ENCODE measurements at places on chromosomes 7 and 10. TPM values are rescaled to one million over a fixed set of nuclear protein-coding genes. Genes with fewer than 3 reads are reported as not detected.

DNA sequence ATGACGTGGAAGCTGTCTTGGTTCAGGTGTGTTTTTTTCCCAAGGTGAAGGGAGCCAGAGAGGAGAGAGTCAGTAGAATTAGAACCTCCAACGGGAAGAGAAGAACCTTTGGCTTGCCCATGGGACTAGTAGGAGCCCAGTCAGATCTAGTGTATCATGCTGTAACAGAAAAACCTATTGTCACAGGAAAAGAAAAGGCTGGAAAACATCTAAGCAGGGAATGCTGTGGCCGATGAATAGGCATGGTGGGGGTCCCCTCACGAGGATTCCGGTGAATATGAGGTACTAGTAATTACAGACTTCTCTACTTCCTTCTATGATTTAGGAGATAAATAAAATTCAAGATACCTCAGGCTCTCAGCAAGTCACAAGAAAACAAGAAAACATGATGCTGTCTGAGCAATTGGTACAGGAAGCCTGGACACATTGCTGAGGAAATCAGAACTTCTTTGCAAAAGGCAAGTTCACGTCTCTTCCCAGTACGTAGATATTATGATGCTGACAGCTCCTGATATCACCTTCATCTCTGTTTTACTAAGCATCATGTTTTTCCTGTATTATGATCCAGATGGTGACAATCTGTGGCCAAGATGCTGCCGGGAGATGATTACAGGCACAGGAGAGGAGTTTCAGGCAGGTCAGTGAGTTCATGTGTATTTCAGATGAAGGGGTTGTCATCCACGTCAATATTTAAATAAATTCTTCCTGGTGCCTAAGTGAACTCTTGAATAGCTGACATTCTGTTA lies 54.3 kb upstream of the NPY start:
- DNase-seq, result no peak

DNA sequence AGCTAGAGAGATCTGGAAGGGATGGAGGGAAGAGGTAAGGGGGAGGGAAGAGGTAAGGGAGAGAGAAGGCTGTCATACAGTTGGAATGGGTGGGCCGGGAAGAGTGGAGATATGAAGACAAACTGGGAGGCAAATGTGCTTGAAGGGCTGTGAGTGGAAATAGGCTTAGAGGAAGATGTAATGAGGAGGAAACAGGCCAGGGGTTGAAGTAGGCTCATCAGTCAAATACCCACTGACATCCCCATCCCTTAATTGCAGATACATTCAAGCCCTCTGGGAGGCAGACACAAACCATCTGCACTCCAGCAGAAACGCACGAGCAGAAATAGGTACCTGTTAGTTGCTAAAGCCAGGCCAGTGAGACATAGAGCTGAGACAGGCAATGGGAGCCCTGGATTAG lies 2.1 kb downstream of the SYNPO2L start:
- DNase-seq, result no peak

SPDYE9 gene
- not detected for total RNA-seq

GRCh38 chr7:14960721-14961120 lies 58.2 kb upstream of the DGKB start:
- no peak for DNase-seq

DNA sequence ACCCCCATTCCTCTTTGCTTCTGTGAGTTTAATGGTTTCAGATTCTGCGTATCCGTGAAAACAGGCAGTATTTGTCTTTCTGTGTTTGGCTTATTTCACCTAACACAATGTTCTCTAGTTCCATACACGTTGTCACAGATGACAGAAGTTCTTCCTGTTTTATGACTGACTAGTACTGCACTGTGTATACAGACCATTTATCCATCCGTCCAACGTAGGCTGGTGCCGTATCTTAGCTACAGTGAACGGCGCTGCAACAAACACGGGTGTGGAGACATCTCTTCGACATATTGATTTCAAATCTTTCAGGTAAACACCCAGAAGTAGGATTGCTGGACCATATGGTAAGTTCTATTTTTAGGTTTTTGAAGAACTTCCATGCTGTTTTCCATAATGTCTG lies 181.7 kb downstream of the PARD3 start:
- no peak for DNase-seq

DNA sequence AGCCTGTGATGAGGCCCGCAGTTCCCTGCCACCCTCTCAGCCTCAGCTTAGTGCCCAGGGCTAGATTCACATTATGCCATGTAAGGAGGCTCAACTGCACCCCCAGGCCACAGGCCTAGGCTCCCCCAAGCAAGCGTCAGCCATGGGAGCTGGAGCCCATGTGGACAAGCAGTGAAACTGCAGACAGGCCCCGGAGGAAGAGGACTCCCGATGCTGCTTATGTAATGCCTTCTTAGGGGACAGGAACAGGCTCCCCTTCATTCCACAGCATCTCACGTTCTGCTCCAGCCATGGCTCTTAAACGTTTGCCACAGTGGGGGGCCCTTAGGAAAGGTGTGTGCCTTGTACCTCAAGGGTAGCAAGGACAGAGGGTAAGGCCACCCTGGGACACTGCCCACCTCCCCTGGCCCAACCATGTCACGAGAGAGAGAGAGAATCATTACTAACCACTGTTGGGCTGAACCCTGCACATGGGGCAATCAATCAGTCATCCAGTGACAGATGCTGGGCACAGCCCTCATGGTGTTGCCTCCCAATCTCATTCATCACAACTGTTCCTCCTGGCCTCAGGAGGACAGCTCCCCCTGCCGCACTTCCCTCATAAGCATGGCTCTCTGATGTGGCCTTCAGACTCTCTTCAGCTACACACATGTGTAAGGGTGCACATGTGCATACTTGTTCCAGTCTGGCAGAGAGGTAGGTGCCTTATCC lies 263.0 kb downstream of the GRID1 start:
- no peak for DNase-seq

GRCh38 chr7:918441-919113 lies 35.9 kb downstream of the ADAP1 start:
- no peak for DNase-seq

Measured in activated CD4-positive, alpha-beta memory T cell treated with anti-CD3 and anti-CD28 coated beads, Interleukin-2, amount 10 ng/mL, durations not matched to agents 7 days and 5 days (primary cell).